ENCODE measurements at places on chromosomes 6 and 20.

GRCh38 chr20:17822039-17822438 lies 122.3 kb downstream of the BANF2 start:
- peak; percentile 48 for DNase-seq

DNA sequence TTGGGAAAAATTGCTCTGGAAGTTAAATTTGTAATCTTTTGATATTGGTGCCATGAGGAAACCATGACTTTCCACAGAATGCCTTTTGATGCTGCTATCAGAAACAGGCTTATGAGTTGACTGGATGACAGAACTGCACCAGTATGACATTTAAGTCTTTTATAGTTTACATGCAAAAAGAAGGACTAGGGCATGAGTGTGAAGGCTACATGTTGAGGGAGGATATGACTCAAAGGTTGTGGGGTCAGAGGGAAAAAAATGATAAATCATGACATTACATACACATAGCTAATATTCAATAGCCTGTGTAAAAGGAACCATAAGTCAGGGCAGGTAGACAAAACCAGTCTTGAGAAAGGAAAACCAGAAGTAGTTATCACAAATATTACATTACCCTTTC lies 182.2 kb downstream of the COL12A1 start:
- DNase-seq: no peak

DNA sequence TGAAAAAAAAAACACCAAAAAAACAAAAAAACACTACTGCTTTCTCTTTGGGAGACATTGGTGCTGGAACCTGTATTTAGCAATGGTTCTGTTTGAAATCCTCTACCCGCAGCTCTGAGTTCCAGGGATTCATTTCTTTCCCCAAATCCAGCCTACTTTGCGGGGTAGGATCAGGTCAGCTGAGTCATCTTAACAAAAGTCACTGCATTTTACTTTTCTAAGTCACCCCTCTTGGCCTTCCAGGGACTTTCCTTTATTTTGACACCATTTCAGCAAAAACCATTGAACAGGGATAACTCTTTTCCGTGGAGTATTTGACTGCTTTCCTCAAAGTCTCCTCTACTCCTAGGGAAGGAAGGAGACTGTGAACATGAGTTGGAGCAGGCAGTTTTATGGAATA lies 837.6 kb downstream of the MAFB start:
- DNase-seq: no peak

DNA sequence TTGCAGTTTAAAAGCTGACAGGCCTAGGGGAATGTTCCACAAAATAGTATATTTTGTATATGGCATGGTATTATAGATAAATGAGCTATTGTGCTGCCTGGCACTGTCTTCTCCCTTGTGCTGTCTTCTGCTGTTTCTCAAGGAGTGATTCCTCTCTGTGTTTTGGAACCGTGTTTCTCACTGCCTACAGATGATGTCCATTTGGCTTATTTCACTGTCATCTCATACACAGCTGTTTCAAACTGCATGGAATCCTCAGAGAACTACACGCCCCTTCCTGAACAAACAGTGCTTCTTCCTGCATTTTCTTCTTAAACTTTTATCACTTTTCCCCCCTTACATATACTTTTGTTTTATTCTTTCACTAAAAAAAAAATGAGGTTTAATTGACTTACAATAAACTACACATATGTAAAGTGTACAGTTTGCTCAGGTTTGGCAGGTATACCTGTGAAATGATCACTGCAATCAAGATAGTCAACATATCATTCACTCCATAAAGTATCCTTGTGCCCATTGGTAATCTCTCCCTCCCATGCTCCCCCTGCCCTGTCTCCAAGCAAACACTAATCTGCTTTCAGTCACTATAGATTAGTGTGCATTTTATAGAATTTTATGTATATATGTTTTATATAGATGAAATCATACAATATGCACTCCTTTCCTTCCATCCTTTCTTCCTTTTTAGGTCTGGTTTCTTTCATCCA lies 43.0 kb downstream of the CBFA2T2 start:
- DNase-seq: no peak

GRCh38 chr6:20056350-20056992 lies 155.8 kb downstream of the MBOAT1 start:
- peak; percentile 9 for DNase-seq

- DNase-seq: no peak
Observed at GRCh38 chr6:144131248-144131709, 19.0 kb upstream of the STX11 start.

- DNase-seq: no peak
Observed at GRCh38 chr6:40251637-40252300, 317.5 kb upstream of the MOCS1 start.

- peak; percentile 68 for DNase-seq
Observed at GRCh38 chr20:4283016-4283415, 267.7 kb upstream of the RNF24 start.

GRCh38 chr6:134873500-134874388 lies 76.2 kb downstream of the ALDH8A1 start:
- no peak for DNase-seq

- no peak for DNase-seq
Observed at GRCh38 chr6:143396497-143397226, 53.8 kb downstream of the ADAT2 start.

GRCh38 chr6:140445474-140446004 lies 1071.1 kb upstream of the CITED2 start:
- DNase-seq: no peak

DNA sequence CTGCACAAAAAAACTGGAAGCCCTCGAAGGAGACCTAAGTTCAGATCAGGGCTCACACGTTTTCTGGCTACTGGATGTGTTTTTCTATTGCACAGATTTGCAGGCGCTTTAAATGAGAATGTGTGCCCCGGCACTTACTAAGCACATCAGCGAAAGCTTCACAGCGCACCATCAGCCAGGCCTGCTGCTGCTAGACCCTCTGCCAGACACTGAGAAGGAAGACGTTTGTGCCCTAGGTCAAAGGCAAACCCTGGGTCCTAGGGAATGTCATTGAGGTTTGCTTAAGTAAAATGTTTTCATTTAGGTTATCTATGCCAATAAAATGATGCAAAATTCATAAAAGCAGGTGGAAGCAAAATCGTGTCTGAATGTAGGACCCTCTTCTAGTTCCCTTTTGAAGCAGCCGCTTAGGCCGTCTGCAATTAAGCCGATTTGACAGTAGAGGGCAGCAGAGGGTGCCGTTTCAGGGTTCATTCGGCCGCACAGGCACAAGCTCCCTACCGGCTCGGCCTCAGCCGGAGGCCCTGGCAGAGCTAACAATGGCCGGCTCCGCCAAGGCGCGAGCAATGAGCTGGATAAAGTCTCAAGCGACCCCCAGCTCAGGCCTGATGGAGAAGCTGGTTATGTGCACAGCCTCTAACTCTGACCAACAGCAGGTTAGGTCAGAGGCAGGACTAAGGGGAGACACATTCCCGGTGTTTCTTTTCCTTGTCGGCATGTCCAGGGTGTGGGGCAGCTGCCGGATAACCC lies 107.2 kb upstream of the FOXA2 start:
- DNase-seq: no peak

DNA sequence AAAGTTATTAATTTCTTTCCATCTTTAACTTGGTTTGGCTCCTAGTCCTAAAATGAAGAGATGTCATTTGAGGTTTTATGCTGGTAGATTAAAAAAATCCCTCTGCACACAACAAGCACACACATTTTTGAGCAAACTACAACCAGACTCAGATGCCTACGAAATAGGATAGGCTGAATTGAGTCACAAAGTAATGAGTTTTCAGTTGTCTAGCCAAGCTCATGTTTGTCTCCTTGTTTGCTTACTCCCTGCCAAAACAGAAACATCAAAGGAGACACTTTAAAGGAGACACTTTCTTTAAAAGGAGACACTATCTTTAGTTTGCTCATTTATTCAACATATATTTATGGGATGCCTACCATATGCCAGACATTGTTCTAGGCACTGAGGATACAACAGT lies 56.2 kb downstream of the TPBG start:
- peak; percentile 10 for DNase-seq

- DNase-seq: no peak
Observed at GRCh38 chr6:4020822-4021132, 58.2 kb downstream of the FAM217A start.

DNA sequence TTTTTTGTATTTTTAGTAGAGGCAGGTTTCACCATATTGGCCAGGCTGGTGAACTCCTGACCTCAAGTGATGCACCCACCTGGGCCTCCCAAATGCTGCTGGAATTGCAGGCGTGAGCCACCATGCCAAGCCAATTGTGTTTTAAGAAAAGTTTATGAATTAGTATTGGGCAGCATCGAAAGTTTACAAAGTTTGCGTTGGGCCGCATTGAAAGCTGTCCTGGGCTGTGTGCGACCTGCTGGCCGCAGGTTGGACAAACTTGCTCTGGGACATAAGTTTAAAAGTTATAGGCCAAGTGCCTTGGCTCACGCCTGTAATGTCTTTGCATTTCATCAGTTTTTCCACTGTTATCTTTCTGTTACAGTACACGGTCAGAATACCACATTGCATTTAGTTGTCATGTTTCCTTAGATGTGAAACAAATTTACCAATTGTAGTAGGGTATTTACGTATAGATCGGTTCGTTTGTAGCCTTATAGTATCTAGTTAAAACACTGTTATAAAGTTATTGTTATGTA lies 39.5 kb downstream of the ASXL1 start:
- DNase-seq: no peak

DNA sequence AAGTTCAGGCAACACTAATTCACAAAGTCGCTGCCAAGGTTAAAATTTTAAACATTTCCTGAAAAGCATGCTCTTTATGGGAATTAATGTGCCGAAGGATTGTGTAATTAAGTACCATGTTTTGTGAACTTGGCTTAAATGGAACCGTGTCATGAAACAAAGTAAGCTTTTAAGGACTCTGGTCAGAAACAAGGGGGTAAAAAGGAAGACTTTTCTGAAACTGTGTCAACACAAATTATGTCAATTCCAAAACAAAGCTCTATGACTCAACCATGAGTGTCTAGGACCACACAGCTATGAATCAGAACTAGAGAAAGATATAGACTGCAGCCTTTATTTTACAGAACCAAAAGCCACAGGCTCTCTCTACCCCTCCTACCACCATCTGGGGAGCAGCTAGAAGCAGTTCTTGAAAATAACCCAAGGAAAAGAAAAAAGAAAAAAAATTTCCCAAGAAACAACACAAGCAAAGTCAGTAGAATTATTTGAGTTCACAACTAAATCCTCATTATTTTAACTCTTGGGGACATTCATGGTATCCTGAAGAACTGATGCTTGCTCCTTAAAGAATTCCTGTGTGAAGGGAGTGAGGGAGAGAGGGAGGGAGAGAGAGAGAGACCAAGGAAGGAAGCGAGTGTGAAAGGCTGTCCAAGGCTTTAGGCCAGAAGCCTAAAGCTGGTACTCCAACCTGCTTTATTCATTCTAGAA lies 81.9 kb downstream of the ZMYND8 start:
- DNase-seq: peak; percentile 94

GRCh38 chr6:34530753-34531365 lies 25.3 kb downstream of the SPDEF start:
- no peak for DNase-seq

- no peak for DNase-seq
Observed at GRCh38 chr6:157879034-157879872, 56.2 kb downstream of the SNX9 start.

- peak; percentile 55 for DNase-seq
Observed at GRCh38 chr6:12403201-12403826, 113.2 kb downstream of the EDN1 start.

DNA sequence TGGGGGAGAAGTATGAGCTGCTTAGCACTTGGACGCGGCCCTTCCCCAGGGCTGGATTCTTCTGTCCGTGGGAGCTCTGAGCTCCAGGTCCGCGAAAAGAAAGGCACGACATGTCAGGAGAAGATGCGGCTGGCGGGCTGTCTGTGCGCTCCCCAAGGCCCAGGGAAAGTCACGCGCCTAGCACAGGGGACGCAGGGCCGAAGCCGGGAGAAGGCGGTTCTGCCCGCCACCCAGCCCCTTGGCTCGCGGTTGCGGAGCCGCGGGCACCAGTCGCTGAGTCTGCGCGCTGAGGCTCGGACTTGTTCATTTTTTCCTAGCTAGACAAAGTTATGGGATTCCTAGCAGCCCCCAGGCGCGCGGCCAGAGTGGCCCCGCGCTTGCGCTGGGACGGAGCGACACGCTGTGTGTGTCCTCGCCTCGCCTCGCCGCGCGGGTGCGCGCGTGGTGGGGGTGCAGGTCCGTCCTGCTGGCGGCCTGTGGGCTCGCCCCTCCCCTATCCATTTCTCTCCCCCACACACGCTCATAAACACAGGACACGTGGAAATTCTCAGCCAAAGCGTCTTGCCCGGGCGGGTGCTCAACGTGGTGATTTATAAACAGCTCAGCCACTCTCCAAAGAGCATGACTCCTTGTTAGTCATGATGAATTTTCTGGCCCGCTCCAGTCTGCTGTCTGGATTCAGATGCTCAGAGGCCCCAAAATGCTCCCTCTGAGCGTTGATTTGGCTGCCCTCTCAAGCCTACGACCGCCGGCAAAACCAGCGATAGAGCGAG lies 1.9 kb upstream of the POU3F2 start:
- peak; percentile 35 for DNase-seq

DNA sequence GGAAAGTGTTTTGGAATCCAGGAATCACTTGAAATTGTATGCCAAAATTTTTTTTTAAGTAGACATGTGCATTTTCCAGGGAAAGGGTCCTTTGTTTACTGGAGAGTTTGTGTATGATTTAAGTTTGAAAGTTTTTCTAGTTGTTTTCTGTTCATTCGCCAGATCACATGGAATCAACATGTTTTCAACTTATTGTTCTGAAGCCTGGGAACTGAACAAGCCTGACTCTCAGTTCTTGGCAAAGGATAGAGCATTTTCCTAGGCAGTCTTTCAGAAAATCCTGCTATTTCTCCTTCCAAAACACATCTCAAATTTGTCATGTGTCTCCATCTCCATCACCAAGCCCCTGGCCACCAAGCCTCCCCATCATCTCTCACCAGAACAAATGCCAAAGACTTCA lies 374.8 kb downstream of the MAFB start:
- no peak for DNase-seq

DNA sequence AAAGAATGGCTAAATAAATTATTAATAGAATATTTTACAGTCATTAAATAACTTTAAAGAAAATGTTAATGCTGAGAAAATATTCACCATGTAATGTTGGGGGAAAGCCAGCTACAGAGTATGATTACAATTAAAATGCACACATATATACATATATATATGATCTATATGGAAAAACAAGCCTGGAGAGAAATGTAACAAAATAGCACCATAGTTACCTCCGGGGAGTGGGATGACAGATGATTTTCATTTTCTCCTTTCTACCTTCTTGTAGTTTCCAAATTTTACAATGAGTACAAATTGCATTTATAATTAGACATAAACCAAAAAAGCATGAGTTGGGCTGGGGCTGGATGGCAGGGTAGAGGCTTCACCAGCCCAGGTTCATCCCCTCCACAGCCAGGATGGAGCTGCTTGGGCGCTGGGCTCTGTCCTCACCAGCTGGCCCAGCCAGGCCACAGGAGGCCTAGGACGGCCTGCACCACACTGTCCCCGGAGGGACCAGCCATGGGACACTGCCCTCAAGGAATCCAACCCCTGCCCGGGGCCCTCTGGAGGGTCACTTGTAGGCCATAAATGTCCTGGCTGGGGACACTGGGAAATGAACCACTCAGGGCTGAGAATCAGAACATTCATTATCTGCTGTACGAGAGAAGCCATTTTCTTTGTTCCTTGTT lies 10.3 kb downstream of the C20orf203 start:
- DNase-seq: no peak

GRCh38 chr20:14126856-14127255 lies 131.5 kb downstream of the MACROD2 start:
- DNase-seq: no peak

DNA sequence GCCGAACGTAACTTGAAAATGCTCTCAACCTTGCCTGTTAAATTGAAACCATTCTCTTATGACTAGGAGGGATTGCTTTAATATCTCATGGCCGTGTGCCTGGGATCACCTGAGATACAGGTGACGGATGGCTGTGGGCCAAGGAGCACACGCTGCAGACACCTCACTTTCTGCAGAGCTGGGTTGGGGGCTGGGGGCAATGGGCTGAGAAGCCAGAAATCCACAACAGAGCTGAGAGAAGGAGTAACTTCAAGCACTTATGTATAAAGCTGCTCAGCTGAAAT lies 170.9 kb downstream of the DTNBP1 start:
- no peak for DNase-seq
